ENCODE measurements at places on chromosomes 13 and 19.

DNA sequence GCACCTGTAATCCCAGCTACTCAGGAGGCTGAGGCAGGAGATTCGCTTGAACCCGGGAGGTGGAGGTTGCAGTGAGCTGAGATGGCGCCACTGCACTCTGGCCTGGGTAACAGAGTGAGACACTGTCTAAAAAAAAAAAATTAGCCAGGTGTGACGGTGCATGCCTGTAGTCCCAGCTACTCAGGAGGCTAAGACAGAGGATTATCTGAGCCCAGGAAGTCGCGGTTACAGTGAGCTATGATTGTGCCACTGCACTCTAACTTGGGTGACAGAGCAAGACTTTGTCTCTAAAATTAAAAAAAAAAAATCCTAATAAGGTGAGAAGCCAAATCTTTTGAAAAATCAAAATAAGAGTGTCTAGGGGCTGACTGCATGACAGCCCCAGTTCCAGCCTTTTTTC lies 9.7 kb upstream of the CEBPA start:
- no peak for DNase-seq

DNA sequence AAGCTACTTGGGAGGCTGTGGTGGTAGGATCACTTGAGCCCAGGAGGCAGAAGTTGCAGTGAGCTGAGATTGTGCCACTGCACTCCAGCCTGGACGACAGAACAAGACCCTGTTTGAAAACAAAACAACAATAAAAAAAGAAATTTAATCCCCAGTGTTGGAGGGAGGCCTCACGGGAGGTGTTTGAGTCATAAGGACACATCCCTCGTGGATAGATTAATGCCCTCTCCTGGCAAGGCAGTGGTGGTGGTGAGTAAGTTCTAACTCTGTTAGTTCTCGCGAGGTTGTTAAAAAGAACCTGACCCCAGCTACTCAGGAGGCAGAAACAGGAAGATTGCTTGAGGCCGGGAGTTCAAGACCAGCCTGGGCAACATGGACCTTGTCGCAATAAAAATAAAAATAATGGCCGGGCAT lies 27.6 kb upstream of the SIN3B start:
- no peak for DNase-seq

- no peak for DNase-seq
Observed at GRCh38 chr19:45826934-45827333, 11.8 kb upstream of the RSPH6A start.

GRCh38 chr19:32012886-32013631 lies 332.4 kb upstream of the ZNF507 start:
- no peak for DNase-seq

GRCh38 chr19:19538785-19539166 lies 711 bp downstream of the CILP2 start:
- no peak for DNase-seq

DNA sequence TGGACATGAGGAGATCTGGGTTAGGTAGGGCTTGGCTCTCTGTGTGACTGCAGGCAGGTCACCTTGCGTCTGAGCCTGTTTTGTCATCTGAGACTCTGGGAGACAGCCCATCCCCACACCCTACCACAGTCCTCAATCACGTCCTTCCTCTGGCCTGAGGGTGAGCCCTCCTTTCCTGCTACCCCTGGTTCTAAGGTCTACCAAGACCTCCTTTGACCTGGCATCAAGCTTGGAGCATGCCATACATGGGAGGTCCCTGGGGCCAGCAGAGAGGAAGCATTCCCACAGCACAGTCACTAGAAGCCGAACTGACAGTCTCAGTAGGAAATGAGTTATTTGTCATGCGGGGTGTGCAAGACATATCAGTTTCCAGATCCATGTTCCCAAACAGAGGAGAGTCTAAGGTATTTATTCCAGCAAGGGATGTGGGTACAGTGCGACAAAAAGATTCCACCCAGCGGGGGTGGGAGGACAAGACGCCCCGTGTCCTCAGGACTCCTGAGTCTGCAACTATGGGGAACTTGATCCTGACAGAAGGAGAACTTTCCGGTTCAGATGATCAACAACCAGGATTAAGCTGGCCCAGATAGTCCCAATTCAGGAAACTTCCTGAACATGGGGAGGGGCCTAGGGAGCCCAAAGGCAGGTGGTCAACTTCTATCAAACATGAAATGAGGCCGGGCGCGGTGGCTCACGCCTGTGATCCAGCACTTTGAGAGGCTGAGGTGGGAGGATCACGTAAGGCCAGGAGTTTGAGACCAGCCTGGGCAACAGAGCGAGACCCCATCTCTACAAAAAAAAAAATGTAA lies 9.5 kb downstream of the ARRDC2 start:
- no peak for DNase-seq

DNA sequence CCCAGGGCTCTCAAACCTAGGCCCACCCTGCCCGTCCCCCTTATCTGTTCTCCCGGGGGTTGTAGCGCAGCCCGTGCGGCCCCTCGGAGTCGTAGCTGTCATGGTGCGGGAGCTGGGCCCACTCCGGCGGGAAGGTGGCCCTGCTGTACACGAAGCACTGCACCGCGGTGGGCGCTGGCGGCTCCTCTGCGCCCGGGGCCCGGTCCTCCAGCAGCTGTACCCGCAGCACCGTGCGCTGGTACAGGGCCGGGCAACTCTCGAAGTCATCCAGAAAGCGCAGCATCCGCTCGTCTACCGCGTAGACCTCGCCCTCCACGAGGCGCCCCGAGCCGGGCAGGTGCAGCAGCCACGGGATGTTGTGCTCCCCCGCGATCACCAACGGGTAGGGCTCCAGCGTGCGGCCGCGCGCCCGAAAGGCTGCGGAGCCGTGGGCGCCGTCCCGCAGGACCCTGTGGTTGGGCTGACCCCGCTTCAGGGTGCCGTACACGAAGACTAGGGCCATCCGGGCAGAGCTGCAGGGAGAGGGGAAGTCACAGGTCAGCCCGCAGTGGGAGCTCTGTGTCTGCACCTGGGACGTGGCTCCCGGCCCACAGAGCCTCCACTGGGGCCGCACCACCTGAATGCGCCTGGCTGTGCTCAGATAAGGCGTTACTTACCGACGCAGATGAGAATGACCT lies 56.4 kb downstream of the GGACT start:
- no peak for DNase-seq

- DNase-seq = no peak
Observed at GRCh38 chr19:51676566-51677083, 16.5 kb upstream of the SPACA6 start.

DNA sequence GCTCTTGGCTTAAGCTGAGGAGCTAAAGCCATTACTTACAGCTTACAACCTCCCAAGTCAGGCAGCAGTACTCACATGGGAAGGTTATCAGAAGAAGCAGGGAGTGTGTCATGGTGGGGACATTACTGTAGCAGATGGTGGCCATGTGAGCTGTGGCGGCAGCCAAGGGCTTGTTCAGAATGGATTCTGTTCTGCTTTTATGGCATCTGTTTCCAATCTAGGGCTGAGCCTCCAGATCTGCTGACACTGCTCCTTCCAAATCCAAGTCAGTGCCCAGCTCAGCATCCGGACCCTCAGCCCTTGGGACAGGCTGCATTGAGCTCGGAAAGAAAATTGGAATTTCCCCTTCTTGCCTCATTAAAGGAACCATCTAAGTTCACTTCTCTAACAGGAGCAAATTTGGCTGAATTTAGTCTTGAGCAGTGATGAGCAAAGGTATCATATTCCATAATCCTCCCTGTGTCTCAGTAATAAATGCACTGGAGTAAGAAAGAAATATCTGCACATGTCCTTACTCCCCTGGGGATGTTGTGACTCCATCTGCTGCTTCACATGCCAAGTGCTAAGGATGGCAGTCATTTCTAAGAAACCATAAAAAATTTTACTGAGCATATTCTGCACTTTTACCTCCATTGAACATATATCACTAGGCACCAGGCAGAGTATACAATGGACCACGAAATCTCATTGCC lies 73.9 kb downstream of the KCTD12 start:
- no peak for DNase-seq

- DNase-seq = no peak
Observed at GRCh38 chr19:57537953-57538547, 10.9 kb downstream of the ZNF549 start.

- no peak for DNase-seq
Observed at GRCh38 chr13:80547885-80548825, 207.2 kb upstream of the SPRY2 start.

DNA sequence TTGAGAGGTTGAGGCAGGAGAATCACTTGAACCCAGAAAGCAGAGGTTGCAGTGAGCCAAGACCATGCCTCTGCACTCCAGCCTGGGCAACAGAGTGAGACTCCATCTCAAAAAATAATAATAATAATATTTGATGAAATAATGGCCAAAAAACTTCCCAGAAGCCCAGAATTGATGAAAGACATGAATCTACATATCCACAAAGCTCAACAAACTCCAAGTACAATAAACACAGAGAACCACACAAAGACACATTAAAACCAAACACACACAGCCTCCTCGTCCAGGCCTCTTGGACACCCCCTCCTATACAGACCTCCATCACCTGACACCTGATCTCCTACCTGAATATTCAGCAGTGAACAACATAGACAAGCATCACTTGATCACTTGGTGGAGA lies 3.2 kb upstream of the SYDE1 start:
- no peak for DNase-seq

DNA sequence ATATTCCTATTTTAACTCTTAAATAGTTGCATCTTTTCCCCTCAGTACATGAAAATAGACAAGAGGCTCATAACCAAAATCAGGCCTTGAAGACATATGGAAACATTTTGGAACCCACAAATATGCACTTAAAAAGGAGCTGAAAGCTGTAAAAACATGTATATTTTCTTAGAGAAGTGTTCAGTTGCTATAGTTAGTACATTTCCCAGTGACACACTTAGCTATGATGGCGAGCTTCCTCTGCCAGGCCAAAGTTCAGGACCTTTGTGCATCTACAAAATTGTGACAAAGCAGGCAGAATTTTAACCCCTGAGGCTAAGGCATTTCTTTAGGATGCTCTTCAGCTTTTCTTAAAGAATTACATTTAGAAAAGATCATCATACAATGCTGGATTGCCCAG lies 54.5 kb downstream of the RCBTB2 start:
- DNase-seq = no peak

DNA sequence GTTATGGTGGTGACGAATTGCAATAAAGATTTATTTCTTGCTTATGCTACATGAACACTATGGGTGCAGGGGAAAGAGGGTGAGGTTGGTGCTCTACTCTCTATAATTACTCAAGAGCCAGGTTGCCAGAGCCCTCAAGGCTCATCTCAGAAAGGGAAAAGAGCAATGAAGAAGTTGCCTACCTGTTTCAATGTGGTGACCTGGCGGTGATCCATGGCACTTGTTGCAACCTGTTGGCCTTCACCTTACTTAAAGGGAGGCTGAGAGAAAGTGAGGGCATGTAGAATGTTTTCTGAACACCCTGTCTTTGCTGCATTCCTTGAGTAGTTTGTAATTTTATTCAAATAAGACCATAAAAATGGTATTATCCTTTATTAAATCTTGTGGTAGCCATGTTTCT lies 394.4 kb downstream of the GPC6 start:
- DNase-seq = no peak

DNA sequence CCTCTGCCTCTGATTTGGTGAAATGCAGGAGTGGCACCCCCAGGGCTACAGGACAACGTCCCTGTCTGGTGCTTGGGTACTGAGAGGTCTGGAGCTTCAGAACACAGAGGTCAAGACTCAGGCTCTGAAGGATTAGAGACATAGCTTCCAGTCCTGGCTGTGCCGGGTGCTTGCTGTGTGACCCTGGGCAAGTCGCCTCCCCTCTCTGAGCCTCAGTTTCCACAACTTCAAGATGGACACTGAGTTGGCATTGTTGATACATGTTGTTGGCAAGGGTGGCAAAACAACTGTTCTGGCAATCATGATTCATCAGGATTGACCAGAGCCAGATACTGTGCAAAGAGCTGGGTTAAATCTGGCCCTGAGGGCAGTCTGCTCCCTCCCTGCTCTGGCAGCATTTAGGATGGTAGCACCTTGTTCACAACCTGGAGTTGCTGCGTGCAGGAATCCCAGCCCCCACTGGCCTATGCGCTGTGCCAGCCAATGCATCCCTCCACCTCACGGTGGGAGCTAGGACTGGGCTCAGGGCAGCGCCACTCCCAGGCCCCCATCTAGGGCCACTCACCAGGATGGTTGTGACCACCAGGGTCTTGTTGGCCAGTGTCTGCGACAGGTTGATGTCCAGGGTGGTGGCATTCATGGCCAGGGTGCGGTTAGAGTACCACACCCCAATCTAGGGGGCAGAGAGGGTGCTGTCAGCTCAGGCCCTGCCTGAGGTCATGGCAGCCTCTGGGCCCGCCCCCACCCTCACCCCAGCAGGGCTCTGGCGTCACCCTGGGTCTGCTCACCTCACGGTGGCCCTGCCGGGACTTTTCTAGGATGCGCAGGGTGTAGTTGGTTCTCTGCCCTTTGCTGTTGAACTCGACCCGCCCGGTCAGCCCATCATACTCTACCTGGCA lies 16.7 kb downstream of the GRIK5 start:
- no peak for DNase-seq

DNA sequence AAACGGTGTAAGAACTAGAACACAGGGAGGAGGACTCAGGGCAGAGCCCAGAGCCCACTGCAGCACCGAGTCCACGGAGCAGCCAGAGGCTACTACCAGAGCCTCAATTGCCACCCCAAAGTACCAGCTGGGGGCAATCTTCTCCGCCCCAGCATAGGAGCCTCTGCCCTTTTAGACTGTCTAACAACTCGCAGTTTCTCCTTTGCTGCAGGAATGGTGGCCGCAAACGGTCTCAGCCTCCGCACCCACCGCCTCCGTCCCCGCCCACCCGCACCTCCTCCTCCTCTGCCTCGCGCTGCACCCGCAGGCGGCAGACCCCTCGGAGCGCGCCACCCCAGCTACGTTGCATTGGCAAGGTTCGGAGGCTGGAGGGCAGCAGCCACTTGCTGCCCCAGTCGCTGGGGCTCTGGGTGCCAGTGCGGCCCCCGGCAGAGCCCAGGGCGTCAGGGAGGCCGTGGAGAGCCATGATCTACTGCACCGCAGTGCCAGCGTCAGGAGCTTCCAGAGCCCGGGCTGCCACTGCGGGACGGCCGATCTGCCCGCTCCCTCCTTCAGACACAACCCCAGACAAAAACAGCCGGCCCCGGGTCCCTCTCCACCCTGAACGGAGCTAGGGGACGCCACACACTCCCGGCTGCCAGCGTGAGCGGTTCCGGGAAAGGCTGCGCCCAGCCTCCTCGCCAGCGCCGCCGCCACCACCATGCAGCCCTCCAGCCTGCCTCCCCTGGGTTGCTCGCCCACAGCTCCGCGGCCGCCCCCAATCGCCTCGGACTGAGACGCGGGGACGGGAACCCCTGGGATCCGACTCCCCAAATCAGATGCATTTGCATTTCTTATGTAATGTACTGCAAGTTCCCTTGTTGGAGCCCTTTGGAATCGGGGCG lies 1.8 kb downstream of the FGF14 start:
- DNase-seq = peak; percentile 7

DNA sequence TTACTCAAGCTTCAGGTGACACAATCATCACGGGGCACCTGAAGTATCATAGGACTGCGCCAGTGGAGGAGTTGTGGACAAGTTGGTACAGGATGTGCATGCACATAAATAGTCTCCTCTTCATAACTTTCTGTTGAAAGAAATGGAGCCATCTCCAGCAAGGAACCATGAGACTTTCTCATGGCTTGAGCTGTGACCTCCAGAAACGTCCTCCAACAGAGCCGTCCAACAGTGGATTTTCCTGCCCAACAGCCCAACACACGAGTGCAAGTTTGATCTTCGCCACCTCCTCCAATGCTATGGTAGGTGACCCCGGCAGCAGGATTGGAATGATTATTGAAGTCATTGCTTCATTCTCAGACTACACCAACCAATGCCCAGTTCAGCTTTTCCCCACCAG lies 105.1 kb upstream of the ZNF507 start:
- no peak for DNase-seq

Data from T-helper 1 cell (primary cell).